Fibroblast of pulmonary artery (primary cell): ENCODE measurements at places on chromosomes 7 and 10.
A peak's percentile ranks its signal among the peaks of the same experiment; 100 is the strongest.

DNA sequence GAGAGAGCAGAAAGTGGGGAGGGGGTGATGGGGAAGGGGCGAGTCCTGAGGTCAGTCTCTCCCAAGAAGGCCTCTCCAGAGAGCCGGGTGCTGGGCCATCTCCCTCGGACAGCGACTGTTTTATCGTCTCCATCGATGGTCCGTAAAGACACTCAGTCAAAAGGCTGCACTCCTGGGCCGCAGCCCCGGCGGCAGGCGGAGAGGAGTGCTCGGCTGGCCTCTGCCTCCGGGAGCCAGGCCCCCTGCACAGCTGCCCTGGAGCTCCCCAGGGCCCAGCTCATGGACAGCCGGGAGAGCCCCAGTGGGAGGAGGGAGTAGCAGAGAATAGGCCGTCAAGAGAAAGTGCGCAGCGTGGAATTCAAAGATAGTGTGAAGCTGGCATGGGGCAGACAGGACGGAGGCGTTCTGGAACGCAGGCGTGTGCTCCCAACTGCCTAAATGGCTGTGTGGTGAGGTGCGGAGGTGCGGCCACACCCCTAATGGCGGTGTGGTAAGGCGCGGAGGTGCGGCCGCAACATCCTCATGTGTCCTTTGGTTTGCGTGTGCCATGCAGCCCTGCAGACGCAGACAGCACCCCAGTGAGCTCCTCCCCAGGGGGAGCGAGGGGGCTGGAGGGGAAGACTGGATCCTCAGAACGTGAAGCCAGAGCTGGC, 477.5 kb upstream of the FOXK1 start:
- no peak for DNase-seq

GRCh38 chr7:2924866-2925840, 81.0 kb upstream of the GNA12 start:
- peak; percentile 27 for DNase-seq

- DNase-seq = peak; percentile 90
These were observed 7.4 kb downstream of the CREB5 start for GRCh38 chr7:28419716-28420115.

DNA sequence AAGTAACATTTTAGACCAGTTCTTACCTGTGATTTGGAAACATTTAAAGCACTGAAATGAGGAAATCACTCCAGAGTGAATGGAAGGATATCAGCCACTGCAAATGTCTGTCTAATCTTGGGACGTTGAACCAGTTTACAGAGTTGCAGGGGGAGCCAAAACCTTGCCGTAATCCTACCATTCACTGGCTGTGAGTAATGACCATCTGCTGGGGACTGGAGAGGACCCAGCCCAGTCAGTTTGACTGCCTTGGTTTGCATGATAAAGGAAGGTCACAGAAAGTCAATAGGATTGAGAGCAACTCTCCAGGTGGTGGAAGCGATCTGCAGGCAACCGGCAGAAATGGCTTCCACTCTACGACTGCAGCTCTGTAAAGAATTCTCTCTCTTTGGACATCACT, 167.2 kb downstream of the AKR1D1 start:
- DNase-seq = peak; percentile 68

DNA sequence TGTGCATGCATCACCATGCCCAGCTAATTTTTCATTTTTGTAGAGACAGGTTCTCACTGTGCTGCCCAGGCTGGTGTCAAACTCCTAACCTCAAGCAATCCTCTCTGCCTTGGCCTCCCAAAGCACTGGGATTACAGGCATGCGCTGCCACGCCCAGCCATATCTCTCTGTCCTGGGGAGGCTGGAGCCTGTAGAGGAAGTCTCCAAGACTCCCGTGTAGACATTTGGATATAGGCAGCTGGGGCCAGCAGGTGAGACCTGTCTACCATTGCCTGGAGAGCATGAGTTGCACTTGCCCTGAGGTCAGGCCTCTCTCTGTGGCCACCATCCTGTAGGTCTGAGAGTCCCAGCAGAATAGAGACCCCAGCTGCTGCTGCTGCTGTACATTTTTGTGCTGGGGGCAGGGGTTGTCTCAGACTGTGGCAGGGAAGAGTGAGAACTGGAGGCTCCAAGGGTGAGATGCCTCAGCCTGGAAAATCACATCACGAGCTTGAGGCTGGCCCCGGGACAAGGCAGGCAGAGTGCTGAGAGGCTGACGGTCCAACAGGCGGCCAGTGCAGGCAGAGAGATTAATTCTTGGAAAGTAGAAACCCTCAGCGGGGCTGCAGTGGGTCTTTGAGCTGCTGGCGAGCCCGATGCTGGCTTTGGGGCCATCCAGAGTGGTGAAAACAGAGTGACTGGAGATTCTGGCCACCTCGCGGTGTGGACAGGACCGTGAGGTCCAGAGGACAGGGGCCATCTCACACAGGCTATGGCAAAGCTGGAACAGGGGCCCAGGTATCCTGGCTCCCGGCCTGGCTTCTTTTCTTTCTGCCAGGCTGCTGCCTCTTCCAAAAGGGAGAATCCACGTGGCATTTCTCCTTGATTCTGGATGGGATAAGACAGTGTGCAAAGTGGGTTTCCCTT, 60.9 kb downstream of the TMEM270 start:
- DNase-seq = no peak

- peak; percentile 70 for DNase-seq
These were observed at the start of gene TSPAN13 for GRCh38 chr7:16753102-16753931. Gene TSPAN13, plus strand, starts transcription at chr7:16753755. Its CDS starts 213 bp downstream, at chr7:16753968.

DNA sequence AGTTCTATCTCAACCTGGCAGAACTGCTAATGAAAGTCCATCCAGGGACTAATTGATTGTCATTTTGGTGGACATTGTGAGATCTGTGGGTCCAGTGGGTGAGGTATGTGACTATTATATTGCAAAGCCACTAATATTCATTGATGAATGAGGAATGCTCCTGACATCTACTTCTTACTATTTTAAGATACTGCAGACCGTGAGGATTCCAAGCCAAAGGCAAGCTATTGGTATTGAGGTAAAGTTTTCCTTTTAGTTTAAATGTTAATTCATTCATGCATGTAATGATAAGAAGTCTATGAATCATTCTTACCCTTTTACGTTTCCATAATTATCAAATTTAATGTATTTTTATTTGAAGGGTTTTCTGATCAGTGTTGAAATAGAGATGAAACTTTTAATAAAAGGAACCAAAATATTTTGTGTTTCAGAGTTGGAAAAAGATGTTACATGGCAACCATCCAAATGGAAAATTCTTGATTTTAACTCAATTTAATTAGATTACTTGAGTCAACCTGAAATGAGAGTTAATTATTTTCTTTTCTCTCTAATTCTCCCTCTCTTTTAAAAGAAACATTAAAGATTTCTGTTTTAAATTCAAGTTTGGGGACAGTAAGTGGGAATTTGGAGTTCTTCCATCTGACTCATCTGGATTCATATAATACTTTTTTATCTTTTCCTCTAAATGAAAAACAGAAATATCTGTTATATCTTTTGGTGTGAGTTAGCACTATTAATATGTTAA, 39.6 kb downstream of the NUP205 start:
- DNase-seq = no peak

- no peak for DNase-seq
These were observed 53.9 kb upstream of the ZMIZ2 start for GRCh38 chr7:44694766-44695165.

DNA sequence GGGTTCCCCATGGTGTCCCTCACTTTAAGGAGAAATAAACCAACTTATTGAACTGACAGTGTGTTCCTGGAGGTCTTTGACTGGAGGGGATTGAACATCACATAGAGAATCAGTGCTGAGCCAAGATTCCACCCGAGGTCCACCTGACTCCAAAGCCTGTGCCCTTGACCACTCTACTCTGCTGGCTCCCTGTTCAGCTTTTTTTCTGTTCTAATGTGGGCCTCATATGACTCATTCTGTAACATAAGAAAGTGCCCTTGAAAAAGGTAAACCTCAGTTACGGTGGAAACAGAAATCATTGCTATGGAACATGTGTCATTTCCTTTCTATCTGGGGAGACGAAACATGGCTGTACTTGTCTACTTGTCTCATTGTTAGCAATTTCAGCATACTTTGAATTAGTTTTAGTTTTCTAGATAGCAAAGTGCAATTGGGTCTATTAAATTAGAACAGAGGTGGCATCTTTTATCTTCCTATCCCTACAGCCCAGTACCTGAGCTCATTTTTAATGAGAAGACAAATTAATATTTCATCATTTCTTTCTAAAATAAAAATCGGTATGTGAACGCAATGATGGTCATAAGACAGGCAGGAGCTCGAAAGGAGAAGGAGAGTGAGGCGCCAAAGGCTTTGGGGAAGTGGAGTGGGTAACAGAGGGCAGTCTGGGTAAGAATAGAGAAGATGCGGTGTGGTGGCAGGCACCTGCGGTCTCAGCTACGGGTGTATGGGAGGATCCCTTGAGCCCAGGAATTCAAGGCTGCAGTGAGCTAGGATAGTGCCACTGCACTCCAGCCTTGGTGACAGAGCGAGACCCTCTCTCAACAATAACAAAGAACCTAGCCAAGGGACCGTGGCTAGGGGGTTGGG, 1.5 kb downstream of the GSDME start:
- peak; percentile 75 for DNase-seq

GRCh38 chr10:115829521-115830205, 443.3 kb downstream of the GFRA1 start:
- DNase-seq = peak; percentile 47

DNA sequence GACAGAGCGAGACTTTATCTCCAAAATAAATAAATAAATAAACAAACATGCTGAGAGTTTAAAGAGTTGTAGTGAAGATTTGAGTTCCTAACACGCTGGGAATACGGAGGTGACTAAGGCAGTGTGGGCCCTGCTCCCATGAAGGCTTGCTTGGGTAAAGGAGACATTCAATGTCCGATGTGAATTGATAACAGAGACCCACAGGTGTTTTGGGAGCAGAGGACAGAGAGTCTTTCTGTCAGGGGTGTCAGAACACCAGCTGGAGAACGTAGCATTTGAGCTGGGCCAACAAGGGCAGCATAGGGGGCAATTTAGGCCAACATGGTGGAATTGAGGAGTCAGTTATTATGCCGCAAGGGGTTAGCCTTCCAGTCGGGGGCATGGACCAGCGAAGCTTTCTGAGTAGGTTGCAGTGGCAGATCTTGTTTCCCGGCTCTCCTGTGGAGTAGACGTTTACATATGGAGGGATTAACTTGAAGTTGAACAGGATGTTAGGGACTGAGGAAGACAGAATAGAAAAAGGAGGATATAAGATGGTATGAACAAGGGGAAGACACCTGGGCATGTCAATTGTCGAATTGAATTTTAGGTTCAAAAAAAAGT, 5.6 kb downstream of the PROSER2 start:
- DNase-seq = no peak

DNA sequence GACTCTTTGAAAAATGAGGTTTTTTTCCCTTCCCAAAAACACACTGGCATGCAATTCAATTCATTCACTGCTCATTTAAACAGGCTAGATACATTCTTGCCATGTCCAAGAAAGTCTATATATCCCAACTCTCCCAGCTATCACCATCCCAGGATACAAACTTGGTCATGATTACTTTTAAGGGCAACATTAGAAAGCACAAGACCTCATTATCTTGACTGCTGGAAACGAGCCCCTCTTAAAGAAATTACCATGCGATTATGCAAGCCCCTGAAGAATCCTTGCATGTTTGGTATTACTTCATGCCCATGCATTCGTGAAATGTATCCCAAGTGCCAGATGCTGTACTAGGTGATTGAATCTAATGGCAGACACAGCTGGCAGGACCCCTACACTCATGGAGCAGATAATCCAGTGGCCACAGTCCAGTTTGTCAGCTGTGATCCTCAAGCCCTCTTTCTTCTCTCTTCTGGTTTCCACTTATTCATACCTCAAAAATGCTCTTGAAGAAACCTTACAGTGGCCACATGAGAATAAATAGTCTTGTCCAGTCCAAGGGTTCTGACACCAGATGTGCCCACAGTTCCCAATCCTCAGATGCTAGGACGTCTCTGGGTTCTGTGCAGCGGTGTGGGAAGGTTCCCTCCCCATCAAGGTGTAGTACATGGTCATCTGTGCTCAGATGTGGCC, 103.7 kb upstream of the HABP2 start:
- DNase-seq = no peak

DNA sequence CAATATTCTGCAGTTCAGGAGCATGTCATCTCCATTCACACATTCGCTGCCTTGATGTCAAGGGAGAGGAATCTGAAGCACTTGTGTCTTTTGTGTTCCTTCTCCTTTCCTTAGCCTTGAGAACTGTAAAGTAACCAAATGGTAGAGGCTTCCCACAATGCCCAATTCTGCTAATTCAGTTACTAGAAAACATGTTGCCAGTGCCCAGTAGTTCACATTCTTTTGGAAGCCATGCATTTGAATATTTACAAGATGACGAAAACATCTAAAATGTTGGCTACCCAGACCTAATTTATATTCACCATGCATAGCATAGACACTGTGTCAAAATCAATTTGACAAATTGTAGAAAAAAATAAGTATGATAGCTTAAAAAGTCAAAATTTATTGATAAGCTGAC, 852.7 kb upstream of the PHF14 start:
- DNase-seq = no peak

- no peak for DNase-seq
These were observed 42.5 kb downstream of the ASZ1 start for GRCh38 chr7:117384688-117385362.

DNA sequence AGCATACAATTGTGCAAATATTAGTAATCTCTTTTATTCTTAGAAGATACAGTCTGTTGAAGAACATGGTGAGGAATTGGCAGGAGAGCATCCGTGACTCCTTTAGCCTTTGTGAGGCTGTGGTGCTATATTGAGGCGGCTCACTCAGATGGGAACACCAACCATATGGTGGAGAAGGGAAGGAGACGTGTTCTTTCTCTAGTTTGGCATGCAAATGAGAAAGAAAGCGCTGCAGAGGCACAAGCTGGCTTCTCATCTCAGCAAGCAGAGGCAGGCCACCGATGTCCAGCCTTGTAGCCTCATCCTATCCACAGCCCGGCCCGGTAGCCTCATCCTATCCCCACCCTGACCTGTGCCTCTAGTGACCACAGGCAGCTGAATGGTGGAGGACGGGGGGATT, 288.3 kb downstream of the CAMK1D start:
- DNase-seq = no peak

GRCh38 chr10:103480521-103480920, 1.5 kb upstream of the CALHM3 start:
- DNase-seq = peak; percentile 31

DNA sequence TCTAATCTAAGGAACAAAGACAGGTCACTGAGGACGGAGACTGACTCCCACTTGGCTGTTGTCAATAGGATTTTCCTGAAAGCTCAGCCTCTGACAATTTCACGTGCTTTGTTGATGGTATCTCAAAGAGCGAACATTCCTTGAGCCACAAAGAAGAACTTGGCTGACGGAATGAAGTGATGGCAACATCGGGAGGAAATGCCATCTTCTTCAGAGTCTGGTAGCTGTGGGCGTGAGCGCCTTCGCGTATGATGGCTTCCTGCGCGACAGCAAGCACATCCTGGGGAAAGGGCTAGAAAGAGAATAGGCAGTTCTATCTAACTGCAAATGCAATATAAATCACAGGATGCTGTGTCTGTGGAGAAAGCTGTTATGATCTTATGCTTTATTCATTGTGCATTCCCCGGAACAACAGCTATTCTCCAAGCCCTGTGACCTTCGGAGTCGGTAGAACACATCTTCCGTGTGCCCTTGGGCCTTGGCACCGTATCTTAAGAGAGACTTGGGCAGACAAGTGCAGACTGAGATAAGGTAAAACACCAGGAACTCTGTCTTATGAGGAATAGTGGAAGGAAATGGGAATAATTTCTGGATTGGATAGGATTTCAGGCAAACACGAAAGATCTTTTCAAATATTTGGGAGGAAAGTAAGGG, 19.6 kb upstream of the GTPBP4 start:
- peak; percentile 59 for DNase-seq

- no peak for DNase-seq
These were observed 66.5 kb downstream of the AFAP1L2 start for GRCh38 chr10:114337510-114338462.

- peak; percentile 93 for DNase-seq
These were observed 173.3 kb downstream of the SLC16A9 start for GRCh38 chr10:59536167-59537014.
